Activated T-helper 1 cell treated with anti-CD3 and anti-CD28 coated beads, Interleukin-2, amount 50 U/mL, for 16 hours (primary cell): ENCODE measurements at places on chromosomes 11 and 22.

- DNase-seq: no peak
Observed at GRCh38 chr11:34614344-34615104, 6.4 kb upstream of the EHF start.

DNA sequence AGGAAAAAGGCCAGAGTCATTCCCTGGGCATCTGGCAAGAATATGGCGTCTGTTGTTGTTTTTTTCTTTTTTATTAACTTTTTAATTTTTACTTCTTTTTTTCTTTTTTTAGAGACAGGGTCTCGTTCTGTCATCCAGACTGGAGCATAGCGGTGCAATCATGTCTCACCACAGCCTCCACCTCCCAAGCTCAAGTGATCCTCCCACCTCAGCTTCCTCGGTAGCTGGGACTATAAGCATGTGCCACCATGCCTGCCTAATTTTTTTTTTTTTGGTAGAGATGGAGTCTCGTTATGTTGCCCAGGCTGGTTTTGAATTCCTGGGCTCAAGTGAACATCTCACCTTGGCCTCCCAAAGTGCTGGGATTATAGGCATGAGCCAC lies 54.0 kb upstream of the PRDM11 start:
- no peak for DNase-seq

DNA sequence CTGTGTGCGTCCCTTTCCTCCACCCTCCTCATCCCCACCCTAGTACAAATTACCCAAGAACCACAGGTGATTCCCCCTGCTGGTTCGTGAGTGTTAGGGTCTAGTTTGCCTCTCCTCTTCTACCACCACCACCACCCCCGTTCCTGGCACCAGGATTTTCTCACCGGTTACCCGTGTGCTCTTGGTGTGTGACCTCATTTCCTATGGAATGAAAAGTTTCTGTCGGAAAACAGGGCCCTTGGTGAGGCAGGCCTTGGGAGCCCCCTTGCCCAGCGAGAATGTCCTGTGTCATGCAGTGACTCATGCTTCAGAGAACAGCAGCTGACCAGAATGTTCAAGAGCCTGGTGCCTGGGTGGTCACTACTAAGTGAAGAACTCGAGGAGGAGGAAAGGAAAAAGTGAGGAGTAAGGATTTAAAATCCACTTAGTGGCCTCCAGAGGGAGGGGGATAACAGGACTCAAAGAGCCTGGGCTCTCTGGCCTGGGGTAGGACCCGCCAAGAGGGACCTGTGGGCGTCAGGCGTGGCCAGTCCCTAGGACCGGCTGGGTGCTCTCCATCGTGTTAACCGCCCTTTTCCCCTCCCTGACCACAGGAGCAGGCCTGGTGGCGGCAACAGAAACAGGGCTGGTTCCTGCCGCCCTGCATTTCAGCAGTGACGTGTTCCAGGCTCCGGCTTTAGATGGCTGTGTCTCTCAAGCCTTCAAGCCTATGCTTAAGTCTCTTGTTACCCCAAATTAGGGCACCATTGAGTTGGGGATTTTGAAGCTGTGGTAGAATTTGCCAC lies 30.2 kb downstream of the C22orf31 start:
- no peak for DNase-seq

DNA sequence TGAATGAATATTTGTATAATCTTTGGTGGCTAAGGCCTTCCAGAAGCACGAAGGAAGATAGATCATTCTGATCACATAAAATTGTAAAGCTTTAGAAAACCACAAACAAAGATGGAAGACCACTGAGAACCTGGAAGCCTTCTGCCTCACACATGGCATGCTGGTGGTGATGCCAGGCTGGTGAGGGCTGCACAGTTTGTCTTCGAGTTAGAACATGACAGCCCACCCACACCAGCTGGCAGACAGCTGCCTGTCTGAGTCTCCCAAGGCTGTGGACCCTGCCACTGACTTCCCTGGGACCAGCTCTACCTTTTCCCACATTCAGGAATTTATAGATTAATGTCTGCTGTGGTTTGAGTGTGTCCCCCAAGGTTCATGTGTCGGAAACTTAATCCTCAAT lies 48.8 kb upstream of the B3GAT1 start:
- DNase-seq: no peak

DNA sequence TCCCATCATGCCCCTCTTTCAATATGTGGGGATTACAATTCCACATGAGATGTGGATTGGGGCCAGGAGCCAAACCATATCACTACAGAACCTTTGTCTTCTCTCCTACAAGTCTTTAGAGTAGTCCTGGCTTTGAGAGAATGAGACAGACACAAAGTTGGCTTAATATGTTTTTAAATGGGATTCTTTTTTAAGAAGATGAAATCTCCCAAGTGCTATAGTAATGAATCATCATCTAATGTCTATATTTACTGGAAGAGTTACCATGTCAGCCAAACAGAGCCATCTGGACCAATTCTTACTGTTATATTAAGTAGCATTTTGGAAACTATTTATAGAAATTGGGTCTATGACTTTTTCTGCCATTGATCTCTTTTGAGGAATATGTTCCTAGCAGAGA lies 38.1 kb upstream of the CARD18 start:
- DNase-seq: no peak

DNA sequence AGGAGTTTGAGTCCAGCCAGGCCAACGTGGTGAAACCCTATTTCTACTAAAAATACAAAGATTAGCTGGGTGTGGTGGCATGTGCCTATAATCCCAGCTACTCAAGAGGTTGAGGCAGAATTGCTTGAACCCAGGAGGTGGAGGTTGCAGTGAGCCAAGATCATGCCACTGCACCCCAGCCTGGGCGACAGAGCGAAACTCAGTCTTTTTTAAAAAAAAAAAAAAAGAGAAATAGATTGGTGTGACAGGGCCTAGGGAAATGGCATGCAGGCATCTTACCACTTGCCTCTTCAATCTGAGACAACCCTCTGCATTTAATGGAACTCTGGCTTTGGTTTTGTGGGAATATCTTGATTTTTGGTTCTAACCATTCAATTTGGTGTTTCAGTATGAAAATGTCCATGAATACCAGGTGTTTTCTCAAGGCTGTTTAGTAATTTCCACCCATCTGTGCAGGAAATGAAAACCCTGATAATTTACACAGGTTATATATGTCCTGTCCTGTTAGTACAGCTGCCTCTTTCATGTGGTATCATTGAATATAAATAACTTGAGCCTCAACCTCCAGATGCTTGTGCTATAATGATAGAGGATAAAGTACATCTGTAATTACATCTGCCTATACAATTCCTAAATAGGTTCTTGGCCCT lies 8.4 kb downstream of the XBP1 start:
- DNase-seq: no peak

GRCh38 chr22:31177420-31178162 lies 17.6 kb downstream of the RNF185 start:
- DNase-seq: no peak

GRCh38 chr11:113401718-113402117 lies 14.1 kb downstream of the ANKK1 start:
- no peak for DNase-seq

- DNase-seq: no peak
Observed at GRCh38 chr11:131108760-131109159, 192.5 kb upstream of the SNX19 start.

DNA sequence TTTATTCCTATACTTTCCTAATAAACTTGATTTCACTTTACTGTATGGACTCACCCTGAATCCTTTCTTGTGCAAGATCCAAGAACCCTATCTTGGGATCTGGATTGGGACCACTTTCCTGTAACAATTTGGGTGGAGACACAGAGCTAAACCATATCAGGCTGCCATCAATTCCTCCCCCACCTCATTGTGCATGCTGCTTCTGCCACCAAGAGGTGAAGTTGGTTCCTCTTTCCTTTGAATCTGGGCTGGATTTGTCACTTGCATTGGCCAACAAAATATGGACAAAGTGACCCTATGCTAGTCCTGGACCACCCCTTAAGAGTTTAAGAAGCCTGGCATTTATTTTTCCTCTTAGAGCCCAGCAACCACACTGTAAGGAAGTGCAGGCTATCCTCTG lies 39.4 kb upstream of the CEP295 start:
- no peak for DNase-seq

DNA sequence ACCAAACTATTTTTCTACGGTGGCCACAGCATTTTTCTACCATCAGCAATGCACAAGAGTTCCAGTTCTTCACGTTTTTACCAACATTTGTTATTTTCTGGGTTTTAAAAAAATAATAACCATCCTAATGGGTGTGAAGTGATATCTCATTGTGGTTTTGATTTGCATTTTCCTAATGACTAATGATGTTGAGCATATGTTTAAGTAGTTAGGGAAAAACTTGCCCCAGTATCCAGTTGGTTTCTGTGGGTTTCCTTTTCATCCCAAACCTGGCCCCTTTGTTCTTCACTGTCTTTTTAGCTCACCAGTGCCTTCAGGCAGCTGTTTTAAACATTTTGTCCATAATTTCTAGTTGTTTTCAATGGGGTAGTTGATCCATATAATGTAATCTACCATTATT lies 14.7 kb upstream of the PTS start:
- no peak for DNase-seq

GRCh38 chr22:20491346-20491745 lies 4.2 kb downstream of the KLHL22 start:
- DNase-seq: no peak

DNA sequence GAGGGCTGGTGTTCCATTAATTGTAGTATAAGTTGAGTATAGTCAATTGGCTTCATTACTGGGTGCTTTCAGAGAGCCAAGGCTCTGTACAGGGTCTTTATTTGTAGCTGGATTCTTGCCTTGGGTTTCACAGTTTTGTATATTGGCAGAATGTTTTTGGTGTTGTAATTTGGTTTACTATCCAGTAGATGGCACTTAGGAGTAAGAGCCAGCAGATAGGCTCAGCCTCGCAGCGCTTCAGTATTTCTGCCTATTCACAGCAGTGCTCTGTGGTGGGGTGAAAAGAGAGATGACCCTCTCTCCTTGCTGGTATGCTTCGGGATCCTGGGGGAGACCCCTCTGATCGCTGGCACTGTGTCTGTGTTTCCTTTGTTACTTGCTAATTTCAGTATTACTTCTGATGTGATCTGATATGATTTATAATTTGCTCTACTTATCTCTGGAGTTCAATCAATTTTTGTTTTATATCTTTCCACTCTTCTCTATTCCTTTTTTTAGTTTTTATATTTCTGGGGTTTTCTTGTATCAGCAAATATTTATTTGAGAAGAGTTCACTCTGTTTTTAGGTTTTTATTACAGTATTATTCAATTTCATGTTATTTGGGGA lies 52.2 kb downstream of the ANO5 start:
- DNase-seq: no peak

DNA sequence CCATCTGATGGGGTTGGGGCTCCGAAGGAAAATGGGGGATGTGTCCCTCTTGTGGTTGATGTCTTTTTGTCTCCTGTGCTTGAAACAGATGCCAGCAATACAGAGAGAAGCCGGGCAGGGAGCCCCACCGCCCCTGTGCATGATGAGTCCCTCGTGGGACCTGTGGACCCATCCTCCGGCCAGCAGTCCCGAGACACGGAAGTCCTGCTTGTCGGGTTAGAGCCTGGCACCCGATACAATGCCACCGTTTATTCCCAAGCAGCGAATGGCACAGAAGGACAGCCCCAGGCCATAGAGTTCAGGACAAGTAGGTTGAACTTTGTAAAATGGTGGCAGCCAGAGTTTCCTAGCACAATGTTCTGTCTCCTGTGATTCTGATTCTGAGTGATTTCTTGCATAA lies 91.7 kb upstream of the OR4B1 start:
- no peak for DNase-seq

DNA sequence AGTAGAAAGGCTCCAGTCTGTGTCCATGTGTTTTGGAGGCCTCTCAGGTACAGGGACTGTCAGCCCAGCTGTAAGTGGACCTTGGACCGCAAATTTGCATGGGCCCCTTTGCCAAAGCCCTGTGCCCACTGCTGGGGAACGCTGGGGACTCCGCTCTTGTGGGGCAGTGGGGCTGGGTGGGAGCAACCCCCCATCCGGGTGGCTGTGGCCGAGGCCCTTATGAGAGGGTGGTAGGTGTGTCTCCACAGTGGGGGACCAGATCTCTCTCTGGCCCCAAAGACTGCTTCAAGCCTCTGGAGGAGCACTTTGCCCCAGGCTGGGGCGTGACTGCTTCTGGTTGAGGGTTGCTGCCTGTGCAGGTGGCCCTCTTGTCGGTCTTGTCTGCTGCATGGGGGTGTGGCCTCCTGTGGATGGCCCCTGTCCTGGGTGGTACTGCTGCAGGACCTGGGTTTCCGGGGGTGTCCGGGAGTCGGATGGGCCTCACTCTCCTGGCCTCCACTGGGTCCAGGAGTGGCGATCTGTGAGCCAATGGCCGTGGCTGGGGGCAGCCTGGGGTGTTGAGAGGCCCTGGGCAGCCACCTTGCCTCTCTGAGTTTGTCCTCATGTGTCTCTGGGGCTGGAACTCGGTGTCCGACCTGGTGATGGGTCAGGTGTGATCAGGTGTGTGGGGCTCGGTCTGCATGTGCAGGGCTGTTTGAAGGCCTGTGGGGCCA lies 15.9 kb downstream of the KCNQ1 start:
- no peak for DNase-seq

DNA sequence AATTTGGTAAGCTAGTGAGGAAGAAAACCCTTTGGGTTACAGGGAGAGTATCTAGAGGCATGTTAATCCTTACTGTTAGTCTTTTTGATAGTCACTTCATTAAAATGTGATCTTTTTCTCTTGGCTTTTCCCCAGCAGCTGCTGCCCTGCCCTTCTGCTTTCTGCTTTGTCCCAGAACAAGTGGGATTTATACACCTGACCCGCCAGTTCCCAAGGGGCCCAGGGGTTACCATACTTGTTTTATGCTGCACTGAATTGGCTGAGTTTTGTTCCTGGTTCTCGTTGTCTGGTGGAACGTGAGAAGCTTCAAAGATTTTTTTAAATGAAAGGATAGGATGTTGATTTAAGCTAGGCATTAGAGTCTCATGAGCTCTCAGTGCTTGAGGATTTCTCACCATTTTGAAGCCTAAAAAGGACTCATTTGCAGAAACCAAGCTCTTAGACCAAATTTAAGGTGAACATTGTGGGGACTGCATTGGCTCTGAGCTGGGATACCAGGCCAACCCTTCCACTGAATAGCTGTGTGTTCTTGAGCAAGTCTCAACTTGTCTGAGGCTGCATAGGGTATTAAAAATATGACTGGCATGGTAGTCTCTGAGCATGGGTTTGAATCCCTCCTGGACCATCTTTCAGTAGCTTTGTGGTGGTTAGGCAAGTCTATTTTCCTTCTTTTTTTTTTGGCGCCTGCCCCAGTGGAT lies 6.6 kb downstream of the LIMK2 start:
- no peak for DNase-seq
